ENCODE measurements at places on chromosomes 1 and 21. TPM values are rescaled to one million over a fixed set of nuclear protein-coding genes. Genes with fewer than 3 reads are reported as not detected.

Gene GPR37L1
- total RNA-seq = not detected

Gene UBL4B
- total RNA-seq = not detected

Gene NT5C1A
- total RNA-seq = not detected

Gene CDC42BPA
- total RNA-seq = 47.8 TPM

Gene COL6A2
- 2,867 TPM for total RNA-seq

Gene SORT1
- total RNA-seq = 8.9 TPM

Gene CFHR2
- not detected for total RNA-seq

Gene FAAH
- 1.8 TPM for total RNA-seq

Gene SPATA1
- 1.3 TPM for total RNA-seq

Gene BRDT
- not detected for total RNA-seq

Gene HSD3B2
- not detected for total RNA-seq

Gene CFAP141
- not detected for total RNA-seq

Gene PPP2R5A
- 35.5 TPM for total RNA-seq

Gene DEDD
- 35.9 TPM for total RNA-seq

Gene ERICH3
- total RNA-seq = not detected

Gene GFI1
- total RNA-seq = 0.15 TPM

Gene ESPN
- total RNA-seq = under 0.01 TPM

All from smooth muscle cell of trachea (primary cell).